ENCODE measurements at places on chromosomes 6 and 20.

DNA sequence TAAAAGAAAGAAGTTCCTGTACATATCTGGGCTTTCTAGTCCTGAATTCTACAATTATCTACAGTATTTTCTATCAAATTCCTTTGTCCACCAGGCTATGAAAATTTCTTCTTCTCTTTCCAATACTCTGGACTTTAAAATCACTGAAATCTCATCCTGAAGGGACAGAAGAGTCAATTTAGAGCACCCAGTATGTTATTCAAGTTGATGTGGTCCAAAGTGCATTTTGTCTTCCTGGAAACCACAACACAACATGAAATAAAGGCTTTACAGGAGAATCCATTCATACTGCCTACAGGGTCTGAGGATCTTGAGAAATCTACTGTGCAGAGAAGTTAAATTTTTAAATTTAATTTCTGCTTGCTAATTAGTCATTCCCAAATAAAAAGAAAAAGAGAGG, 94.9 kb upstream of the ADGRF1 start:
- DNase-seq = no peak

GRCh38 chr6:44036699-44037101, 90.6 kb downstream of the MRPL14 start:
- no peak for DNase-seq

DNA sequence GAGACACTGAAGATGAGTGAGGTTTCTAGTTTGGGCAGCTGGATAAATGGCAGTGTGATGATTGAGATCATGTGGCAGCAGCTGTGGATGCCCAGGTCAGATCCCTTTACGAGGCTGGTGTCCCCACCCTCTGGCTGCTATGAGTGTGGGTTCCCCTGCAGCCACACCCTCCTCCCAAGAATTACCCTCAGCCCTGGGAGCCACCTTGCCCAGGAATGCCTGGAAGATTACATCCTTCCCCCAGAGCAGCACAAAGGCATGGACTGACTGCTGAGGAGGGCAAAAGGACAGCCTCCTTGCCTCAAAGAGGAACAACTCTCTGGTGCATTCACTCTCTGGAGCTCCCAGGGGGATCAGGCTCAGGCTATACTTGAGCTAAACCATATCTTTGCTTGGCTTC, 15.0 kb upstream of the PKHD1 start:
- no peak for DNase-seq

DNA sequence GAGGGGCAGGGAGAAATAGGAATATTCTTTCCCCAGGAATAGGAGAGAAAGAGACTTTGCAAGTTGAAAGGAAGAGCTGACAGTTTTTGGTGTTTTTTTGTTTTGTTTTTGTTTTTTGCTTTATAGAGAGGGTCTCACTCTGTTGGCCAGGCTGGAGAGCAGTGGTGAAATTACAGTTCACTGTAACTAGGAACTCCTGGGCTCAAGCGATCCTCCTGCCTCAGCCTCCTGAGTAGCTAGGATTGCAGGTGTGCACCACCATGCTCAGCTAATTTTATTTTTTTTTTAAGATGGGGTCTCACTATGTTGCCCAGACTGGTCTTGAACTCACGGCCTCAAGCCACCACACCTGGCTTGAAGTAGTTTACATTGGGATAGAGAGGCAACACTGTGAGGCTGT, 8.0 kb upstream of the L3MBTL3 start:
- DNase-seq = no peak

DNA sequence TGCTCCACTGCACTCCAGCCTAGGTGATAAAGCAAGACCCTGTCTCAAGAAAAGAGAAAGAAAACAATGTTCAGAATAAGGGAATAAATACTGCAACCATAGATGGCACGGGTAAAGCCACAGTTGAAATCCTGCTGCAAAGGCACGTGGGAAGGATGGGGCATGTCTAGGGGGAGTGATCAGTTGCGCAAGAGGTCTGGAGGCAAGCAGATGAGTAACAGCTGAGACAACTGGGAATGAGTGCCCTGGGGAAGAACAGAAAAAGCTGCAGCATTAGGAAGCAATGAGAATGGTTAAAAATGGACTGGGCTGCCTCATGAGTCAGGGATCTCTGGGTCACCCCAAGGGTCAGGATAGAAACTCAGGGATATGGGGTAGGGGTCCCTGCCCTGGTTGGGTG, 96.3 kb downstream of the GMPR start:
- DNase-seq = no peak

DNA sequence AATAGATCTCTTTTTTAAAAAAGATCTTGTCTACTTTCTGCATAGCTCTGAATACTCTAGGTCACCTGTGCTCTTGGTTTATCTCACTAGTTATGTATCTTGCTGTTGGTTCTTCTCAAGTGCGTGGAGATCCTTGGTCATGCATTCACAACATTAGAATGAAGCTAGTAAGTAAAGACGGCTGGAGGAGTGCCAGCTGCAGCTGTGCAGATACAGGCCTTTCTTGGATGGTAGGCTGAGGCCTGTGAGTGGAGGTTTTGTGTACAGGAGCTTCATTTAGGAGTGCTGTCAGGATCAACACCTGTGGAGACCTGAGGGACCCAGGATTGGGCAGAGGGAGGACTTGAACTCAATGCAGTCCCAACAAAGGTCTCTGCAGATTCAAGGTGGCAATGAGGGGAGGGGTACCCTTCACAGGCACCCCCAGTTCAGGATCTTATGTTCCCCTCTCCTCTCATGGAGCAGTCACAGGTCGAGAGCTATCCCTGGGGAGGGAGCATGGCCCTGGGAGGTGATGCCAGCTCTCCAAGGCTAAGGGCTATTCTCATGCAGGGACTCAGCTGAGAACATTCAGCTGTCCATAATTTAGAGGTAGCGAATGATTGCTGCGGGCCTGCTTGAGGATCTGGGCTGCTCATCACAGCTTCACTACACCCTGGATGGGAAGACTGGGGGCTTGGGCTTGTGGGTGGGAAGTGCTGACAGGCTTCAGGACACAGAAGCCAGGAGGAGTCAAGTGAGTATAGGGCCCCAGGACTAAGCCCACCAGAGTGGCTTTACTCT, 98.9 kb upstream of the ENPP5 start:
- DNase-seq = no peak

Measured in HCT116 (cell line).